ENCODE measurements at places on chromosomes 6 and 20.

DNA sequence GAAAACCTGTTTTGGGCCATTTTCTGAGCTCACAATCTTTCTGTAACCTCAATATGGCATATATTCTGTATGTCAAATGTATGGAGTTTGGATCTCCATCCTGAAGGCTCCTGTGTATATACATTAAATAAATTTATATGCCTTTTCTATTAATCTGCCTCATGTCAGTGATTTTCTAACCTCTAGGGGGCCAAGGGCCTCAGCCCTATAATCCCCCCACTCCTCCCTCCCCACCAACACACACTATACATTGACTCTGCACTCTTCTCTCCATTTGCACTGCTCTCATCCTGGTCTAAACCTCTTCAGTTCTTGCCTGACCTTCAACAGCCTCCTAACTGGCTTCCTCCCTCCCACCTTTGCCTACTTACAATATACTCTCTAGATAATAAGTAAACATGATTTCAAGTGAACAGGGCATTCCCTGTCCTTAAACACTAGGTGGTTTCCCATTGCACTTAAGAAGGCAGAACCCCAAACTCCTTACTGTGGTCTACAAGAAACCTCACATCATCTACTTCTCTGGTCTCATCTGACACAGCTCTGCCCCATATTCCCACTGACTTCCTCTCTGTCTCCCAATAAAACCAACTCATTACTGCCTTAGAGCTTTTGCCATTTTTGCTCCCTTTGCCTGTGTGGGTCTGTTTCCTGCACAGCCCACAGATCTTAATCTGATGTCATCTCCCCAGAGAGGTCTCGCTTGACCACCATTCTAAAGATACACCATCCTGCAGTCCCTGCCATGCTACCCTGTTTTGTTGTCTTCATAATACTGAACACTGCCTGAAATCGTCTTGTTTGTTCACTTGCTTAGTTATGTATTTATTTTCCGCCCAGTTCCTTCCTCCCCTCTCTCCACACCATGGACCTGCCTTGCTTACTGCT, 213.7 kb downstream of the SYNE1 start:
- DNase-seq = no peak

GRCh38 chr20:46505506-46505905, 7.9 kb downstream of the ZNF334 start:
- DNase-seq = no peak

DNA sequence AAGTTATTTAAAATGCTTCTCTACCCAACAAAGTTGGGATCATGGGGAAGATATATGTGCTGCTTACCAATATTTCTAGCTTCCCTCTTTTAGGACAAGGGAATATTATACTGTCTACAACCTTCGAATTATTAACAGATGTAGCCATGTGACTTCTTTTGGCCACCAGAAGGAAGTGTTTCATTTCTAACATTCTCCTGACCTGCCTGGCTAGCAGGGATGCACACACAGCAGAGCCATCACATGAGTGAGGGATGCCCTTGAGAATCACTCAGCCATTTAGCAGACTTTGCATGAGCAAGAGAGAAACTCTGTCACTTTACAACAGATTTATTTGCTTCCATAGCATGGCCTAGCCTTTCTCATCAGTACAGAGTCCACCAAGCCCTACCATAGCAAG, 230.7 kb upstream of the MARCKS start:
- no peak for DNase-seq

DNA sequence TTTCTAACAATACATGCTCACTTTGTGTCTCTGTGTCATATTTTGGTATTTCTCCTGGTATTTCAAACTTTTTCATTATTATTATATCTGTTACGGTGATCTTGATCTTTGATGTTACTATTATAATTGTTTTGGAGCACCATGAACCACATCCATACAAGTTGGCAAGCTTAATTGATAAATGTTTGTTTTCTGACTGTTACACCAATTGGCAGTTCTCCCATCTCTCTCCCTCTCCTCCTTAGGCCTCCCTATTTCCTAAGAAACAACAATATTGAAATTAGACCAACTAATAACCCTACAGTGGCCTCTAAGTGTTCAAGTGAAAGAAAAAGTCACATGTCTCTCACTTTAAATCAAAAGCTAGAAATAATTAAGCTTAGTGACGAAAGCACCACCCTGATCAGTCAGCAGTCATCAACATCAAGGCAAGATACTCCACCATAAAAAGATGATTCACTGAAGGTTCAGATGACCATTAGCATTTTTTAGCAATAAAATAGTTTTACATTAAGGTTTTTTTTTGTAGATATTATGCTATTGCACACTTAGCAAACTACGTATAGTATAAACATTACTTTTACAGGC, 61.5 kb downstream of the IBTK start:
- DNase-seq = no peak

GRCh38 chr6:119333707-119334295, 15.8 kb downstream of the MAN1A1 start:
- DNase-seq = no peak

DNA sequence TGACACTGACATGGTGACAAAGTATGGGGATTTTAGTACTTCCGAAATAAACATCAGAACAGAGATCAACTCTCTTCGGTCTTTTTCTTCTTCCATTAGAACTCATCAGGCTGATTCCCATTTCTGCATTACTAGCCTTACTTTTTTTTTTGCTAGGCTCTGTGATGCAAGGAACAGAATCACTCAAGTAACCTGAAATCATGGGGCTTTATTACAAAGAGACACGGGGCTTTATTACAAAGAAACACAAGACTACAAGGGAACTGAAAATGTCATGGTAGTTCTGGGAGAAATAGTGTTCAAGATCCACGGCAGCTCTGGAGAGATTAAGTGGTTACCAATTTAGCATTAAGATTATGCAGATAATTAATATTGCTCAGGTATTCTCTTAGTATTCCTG, 11.6 kb downstream of the SOX4 start:
- no peak for DNase-seq

DNA sequence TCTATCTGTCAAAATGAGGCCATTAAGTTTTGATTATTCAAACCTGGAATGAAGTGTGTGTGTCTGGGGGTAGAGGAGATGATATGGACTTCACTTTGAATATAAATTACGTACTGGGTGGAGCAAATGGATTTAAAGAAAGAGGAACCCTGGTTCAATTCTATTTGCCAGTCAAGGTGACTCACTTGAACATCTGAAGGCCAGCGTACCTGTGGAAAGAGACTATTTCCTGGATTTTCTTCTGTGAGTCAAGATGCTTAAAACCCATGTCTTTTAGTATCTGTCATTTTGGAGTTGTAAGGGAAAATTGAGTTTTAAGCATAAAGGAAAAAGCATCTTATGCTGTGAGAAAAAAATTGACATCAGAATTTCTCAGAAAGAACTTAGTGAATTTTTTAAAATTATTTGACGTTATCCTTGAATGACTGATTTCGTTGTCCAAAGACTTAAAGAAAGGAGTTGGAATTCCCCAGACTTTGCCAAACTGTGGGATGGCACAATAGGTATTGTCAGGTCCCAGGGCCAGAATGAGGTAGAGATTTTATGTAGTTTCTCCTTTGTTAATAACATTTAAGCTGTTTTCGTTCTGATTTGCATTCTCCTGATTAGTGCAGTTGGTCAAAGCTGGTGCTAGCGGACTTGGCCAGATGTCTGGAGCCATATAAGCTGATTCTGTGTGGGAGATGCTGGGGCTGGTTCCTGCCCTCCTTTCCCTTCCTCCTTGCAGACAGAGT, 2.4 kb upstream of the PPP1R14C start:
- no peak for DNase-seq

All from HepG2 (cell line).